ENCODE measurements at places on chromosomes 7 and 10.

- peak; percentile 36 for DNase-seq
Measured at GRCh38 chr10:4981722-4982471, 18.7 kb downstream of the AKR1C1 start.

- DNase-seq: no peak
Measured at GRCh38 chr7:145909991-145910513, 206.5 kb upstream of the CNTNAP2 start.

DNA sequence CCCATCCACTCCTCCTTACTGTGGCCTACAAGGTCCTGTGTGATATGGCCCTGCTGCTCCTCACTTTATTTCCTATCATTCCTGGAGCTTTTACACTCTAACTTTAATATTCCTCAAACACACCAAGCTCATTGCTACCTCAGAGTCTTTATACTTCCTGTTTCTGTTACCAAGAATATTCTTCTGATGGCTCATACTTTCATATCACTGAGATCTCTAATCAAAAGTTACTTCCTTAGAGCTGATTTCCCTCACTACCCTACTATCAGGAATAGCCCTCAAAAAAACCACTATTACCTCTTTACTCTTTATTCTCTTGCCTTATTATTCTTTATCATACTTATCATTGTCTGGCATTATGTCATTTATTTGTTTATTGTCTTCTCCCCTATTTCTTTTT lies 5.8 kb upstream of the PPP3CB start:
- no peak for DNase-seq

DNA sequence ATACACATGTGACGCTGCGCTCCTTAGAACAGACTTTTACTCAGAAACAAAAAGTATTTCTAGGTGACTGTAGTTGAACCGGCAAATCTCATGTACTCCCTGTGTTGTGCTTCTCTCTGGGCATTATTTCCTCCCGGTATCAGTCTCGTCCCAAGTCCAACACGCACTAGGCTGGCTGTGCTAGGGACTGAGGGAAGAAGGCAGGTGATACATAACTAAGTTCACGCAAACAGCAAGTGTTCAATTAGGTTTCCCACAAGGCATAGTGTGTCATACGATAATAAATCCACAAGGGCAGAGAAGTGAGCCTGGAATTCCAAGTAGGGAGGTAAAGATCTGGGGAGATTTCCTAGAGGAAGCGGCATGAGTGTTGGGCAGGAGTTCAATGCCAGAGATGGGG lies 20.4 kb downstream of the FAM53B start:
- DNase-seq: no peak

- peak; percentile 86 for DNase-seq
Measured at GRCh38 chr10:72048450-72049124, 39.8 kb downstream of the SPOCK2 start.

- peak; percentile 47 for DNase-seq
Measured at GRCh38 chr7:24885305-24885704, 94.7 kb downstream of the OSBPL3 start.

DNA sequence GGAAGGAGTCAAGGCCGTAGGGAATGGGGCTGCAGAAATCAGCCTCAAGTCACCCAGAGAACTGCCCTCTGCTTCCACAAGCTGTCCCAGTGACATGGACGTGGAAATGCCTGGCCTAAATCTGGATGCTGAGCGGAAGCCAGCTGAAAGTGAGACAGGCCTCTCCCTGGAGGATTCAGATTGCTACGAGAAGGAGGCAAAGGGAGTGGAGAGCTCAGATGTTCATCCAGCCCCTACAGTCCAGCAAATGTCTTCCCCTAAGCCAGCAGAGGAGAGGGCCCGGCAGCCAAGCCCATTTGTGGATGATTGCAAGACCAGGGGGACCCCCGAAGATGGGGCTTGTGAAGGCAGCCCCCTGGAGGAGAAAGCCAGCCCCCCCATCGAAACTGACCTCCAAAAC lies 50.2 kb upstream of the PDCD4 start:
- no peak for DNase-seq

All from HuH-7 (cell line).